ENCODE measurements at places on chromosomes 2 and 18.
A peak's percentile ranks its signal among the peaks of the same experiment; 100 is the strongest.

DNA sequence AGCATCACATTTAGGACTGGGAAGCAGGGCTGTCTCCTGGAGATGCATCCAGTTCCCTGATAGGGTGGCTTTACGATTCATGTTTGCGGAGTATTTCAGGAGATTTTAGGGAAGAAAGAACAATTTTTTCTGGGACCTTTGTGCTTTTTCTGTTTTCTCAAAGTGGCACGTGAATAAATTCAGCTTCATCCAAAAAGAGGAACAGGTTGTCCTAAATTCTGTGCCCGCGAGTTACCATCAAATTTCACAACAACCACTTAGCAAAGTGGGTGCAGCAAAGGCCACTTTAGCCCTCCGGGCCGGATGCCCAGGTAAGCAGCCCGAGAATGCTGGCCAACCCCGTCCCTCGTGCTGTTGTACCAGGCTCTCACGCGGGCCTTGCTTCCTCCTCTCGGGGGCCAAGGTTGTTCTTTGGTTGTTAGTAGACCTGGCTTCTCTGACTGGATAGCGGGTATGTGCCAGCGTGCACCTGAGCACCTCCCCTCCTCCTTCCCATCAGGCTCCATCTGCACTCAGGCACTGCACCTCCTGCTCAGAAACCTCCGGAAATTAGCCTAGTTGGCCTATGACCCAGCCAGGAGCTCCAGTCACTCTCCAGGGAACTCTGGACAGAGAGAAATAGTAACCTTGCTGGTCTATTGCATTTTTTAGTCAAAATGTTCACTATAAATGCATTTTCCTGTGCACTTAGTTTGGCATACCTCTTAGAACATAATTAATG is 83.0 kb downstream of the CMPK2 start:
- peak; percentile 49 for DNase-seq

DNA sequence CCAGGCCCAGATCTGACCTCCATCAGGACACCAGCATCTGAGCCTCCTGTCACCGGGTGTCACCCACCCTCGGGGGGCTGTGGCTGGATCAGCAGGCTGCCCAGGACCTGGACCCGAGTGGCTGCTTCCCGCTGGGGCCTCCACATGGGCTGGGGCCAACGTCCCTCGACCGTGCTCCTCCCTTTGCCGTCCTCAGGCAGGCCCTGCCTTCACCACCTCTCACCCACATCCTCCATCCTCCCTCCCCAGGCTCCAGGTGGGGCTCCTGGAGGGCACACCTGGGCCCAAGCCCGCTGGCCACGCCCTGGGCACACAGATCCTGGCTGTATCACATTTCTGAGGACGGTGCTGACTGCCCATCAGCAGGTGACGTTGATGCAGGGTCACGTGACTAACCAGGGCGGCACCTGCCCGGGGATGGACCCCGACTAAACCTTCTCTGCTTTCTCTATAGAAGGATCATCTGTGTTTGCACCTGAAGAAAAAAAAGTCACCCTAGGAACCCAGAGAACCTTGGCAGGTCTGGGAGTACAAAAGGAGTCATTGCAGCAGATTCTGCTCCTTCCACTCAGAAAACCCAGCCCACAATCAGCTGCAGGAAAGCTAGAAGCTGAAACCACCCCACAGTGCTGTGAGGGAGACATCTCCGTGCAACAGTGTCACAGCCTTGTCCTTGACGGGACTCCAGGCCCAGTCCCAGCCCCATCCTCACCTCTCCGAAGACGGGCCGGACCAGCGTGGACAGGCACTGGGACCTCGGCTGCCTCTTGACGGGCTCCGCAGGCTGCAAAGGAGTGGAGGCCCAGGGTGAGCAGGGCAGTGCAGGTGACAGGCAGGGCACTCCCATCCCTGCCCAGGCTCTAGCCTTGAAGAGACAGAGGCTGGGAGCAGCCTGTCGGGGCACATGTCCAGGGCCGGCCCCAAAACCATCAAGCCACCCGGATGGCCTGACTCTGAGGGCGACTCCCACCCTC is 11.2 kb downstream of the STK25 start:
- no peak for DNase-seq

DNA sequence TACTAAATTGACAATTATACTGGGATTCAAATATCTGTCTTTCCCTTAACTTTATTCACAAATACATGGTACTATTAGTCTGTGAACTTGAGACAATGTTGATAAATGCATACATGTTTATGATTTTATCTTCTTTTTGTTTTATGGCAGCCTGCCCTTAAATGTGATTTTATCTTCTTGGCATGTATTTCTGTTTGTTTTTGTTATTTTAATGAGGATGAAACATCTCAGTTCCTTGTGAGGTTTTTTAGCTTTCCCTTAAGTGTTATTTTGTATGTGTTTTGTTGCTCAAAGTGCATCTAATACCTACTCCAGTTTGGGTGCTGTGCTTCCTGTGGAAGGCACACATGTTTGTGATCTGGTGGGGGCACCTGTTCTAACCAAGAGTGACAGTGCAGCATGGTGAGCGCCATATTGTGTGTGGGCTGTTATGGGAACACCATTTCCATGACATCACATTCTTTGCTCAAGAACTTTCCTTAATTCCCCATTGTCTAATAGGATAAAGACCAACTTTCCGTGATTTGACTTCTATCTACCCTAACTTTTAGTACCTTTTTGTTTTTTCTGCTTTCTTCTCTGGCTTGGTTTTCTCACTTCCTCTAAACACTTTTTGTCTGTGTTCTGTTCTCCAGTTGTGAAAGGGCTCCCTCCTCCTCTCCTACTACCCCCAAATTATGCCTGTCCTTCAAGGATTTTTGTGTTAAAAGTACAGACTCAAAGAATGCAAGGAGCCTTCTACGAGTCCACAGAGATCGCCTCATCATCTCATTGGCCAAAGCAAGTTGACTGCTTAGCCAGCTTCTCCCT is 162.1 kb upstream of the TTC39C start:
- no peak for DNase-seq

DNA sequence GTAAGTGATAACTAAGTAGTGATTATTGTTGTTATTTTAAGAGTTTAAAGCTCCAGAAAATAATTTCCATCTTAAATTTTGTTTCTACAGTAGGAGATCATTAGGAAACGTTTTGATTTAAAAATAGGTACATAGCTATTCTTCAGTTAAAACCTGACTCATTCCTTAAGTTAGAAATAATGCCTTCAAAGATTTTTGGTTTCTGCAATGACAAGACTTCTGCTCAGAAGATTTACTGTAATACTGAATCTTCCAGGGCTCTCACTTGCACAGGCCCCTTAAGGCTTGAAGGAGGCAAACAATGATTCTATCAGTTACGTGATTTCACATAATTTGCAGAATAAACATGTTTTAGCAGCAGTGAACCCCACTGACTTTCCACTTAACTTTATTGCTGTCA is 333.7 kb downstream of the RAD51AP2 start:
- no peak for DNase-seq

GRCh38 chr2:215670396-215670795 is 234.5 kb upstream of the FN1 start:
- no peak for DNase-seq

DNA sequence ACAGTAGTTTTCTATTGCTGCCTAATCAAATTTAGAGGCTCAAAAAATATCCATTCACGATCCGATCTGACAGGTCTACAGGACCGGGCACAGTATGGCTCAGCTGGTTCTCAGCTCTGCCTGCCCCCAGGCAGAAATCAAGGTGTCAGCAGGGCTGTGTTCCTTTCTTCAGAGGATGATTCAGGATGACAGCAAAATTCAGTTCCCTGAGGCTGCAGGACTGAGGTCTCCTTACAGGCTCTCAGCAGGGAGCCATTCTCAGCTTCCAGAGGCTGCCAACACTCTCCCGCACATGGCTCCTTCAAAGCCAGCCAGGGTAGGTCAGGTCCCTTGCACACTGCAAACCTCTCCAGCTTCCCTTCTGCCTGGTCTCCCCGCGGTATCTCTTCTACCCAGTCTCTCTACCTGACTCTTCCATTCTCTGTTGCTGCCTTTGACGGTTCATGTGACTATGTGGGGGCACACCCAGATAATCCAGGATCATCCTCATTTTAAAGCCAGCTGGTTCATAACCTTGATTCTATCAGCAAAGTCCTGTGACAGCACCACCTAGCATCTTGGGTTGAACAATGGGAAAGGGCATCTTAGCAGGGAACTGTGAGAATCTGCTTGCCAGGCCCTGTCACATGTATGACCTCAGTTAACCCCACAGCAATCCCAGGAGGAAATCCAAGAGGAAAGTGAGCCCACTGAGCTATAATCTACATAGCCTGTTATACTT is 50.4 kb downstream of the UXS1 start:
- DNase-seq, result no peak

GRCh38 chr2:52698408-52698807 is 1069.2 kb upstream of the CHAC2 start:
- DNase-seq, result no peak

- DNase-seq, result no peak
Measured at GRCh38 chr18:26206488-26206887, 19.8 kb upstream of the TAF4B start.

GRCh38 chr18:69981948-69982347 is 34.3 kb upstream of the CD226 start:
- DNase-seq, result no peak

DNA sequence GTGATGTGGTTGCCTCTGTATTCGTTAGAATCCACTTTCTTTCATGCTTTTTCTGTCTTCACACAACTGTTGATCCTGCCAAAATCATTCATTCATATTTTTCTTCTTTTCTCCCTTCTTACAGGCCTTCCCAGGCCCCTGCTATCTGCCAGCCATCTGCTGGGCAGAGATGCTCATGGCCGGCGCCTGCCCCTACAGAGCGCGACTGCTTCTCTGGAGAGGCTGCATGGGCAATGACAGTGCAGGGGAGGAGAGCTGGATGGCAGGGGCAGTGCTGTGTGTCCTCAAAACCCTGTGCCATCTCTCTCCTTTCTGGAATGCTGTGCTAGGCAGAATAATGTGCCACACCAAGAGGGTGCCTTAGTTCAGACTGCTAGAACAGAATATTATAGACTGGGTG is 125.2 kb downstream of the INHBB start:
- DNase-seq, result no peak

- DNase-seq, result no peak
Measured at GRCh38 chr2:150555611-150556356, 68.3 kb upstream of the RND3 start.

DNA sequence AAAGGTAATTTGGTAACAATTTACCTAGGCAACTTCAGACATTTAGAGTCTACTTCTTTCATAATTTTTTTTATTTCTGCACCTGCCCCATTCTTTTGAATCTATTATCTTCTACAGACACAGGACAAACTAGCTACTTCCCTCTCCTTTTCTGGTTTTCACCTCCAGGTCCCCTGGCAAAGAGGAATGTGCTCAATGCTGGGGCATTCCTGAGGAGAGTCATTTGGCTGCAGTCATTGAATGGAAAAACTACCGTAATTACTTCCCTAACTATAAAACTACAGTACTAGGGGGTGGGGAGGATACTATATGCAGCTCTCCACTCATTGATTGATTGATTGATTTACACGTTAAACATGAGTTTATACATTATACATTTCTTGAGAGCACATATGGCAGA is 11.2 kb upstream of the ARHGAP28 start:
- no peak for DNase-seq

- DNase-seq, result no peak
Measured at GRCh38 chr2:137231628-137232027, 466.3 kb downstream of the THSD7B start.

- no peak for DNase-seq
Measured at GRCh38 chr2:221513232-221513631, 58.9 kb downstream of the EPHA4 start.

- DNase-seq, result no peak
Measured at GRCh38 chr2:108226564-108226963, 13.2 kb upstream of the SULT1C3 start.

- no peak for DNase-seq
Measured at GRCh38 chr18:40558706-40559392, 1396.2 kb upstream of the PIK3C3 start.

DNA sequence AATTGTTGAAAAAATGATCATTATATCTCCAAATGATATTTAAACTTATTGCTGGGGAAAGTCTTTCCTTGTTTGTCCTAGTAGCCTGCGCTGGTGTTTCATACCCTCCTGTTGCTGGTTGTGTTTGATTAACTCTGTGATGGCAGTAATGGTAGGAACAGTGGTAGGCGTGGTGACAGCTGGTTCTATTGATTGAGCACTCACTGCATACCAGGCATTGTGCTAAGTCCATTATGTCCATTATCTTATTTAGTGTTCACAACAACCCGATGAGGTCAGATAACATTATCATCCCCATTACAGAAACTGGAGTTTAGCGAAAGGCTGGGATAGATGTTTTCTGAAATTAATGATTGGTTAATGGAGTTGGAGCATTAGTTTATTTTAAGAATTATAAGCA is 77.8 kb upstream of the STON1 start:
- DNase-seq, result no peak

GRCh38 chr2:170218456-170218855 is 40.5 kb downstream of the MYO3B start:
- no peak for DNase-seq

GRCh38 chr18:6923220-6923619 is 193.7 kb downstream of the ARHGAP28 start:
- DNase-seq, result no peak

GRCh38 chr2:233240897-233241296 is 10.6 kb upstream of the ATG16L1 start:
- no peak for DNase-seq

GRCh38 chr2:13578547-13578946 is 861.8 kb downstream of the TRIB2 start:
- DNase-seq, result no peak

DNA sequence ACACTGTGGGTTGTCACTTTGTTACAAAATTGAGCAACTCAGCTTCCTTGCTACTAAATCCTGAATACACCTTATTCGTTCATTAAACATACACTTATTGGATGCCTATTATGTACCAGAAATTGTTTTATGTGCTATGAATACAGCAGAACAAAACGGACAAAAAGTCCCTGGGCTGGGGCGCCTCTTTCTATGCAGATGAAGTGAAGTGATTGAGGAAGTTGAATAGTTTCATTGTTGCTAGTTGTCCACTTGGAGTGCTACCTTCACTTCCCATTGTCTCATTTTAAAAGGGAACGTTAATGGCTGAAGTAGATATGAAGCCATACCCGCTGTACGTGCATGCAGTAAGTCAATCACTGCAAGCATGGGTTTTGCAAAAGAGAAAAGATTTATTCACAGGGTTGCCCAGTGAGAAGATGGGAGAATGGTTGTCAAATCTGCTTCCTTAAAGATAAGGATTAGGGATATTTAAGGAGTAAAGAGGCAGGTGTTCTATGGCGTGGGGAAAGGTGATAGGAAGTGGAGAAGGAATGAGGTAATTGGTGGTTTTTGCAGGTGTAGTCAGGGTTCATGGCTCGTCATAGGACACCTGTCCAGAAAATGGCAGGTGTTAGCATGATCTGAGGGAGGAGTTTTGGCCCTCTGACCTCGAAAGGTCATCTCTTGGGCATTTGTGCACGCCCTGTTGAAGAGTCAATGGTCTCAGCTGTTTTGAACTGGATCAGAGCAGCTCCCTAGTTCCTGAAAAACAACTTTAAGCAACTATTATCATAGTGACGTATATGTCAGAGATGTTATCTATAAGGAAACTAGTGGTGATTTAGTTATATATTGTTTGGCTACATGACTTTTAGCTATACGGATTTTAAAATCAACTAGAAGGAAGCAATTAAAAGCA is 23.5 kb downstream of the TRPM8 start:
- DNase-seq, result no peak

- no peak for DNase-seq
Measured at GRCh38 chr2:159996792-159997546, 65.4 kb downstream of the PLA2R1 start.

- DNase-seq, result no peak
Measured at GRCh38 chr2:224217962-224218347, 178.9 kb upstream of the SERPINE2 start.
